MM.1S (cell line): ENCODE measurements at places on chromosomes 2 and 18.

- DNase-seq: no peak
Measured at GRCh38 chr2:24926220-24926601, 6.2 kb upstream of the ADCY3 start.

DNA sequence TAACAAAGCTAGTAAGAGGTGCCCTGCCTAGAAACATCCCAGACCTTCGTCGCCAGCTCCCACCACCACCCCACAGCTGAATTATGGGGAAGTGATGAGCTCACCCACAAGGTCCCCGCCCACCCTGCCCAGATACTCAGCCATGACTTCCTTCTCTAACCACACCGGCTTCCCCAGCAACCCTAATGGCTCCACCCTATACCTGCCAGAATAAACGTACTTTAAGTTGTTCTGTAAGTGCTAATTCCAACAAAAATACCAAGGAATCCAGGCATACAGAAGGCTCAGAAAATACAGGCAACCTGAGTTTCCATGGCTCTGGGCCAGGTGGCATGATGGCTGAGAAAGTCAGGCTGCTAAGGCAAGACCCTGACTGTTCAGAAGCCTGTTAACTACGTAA, 39.1 kb downstream of the TMEM163 start:
- DNase-seq: no peak

- DNase-seq: no peak
Measured at GRCh38 chr2:59868981-59869380, 684.5 kb downstream of the BCL11A start.

GRCh38 chr2:239685556-239685955, 284.7 kb upstream of the HDAC4 start:
- DNase-seq: no peak

GRCh38 chr2:72325592-72326422, 178.1 kb upstream of the CYP26B1 start:
- DNase-seq: peak; percentile 16

- no peak for DNase-seq
Measured at GRCh38 chr18:23884681-23885375, 129.7 kb upstream of the TTC39C start.

GRCh38 chr2:21256006-21256405, 132.2 kb downstream of the TDRD15 start:
- DNase-seq: peak; percentile 8

DNA sequence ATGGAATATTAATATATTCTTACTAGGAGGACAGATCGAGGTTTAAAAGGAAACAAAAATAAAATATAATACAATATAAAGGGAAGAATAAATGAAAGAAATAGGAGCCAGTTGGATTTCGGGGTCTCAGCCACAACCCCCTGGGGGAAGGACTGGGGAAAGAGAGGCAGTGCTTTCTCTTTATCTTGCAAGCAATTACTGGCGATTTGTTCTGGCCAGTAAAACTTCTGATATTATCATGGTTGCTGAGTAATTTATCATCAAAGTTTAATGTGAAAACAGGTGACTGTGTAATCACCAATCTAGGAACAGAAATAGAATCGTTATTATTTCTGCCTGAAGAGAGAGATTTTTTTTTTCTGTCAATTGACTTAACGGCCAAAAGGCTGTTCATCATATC, 917.7 kb upstream of the CELF4 start:
- DNase-seq: no peak

DNA sequence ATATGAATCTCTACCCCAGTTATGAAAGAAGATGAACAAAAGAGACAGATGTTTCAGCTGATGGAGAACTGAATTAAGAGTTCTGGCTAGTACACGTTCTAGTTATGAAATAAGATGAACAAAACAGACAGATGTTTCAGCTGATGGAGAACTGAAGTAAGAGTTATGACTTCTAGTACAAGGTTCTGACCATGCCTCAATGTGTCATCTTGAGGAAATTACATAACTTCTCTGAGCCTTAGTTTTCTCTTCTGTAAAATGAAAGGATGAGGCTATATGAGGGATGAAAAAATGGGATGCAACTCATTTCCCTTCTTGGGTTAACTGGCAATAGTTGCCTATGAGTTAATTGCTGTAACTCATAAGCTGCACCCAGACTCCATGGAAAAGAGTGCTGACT, 92.9 kb upstream of the WDR75 start:
- DNase-seq: peak; percentile 29

- DNase-seq: no peak
Measured at GRCh38 chr2:180021850-180022249, 14.8 kb upstream of the CWC22 start.

GRCh38 chr18:48126240-48126639, 195.8 kb upstream of the SMAD2 start:
- no peak for DNase-seq

GRCh38 chr2:25966531-25967270, 15.6 kb downstream of the KIF3C start:
- DNase-seq: no peak

DNA sequence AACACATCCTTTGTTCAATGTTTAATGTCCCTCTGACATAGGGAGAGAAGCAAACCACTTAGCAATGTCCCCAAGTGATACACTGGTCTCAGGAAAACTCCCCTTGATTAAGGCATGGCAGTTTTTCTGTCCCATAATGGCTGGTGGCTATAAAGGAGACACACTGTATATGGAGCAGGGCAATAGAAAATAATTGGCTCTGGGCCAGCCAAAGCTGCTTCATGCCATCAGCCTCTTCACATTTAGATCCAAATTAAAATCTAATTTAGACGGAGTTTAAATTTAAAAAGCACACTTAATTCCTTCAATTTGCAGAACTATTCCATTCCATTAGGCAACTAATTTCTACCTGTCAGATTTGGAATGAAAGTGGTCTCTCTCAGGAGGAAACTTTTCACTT, 638.1 kb downstream of the DSC3 start:
- DNase-seq: no peak

- no peak for DNase-seq
Measured at GRCh38 chr2:149000158-149000938, 38.2 kb upstream of the LYPD6B start.

DNA sequence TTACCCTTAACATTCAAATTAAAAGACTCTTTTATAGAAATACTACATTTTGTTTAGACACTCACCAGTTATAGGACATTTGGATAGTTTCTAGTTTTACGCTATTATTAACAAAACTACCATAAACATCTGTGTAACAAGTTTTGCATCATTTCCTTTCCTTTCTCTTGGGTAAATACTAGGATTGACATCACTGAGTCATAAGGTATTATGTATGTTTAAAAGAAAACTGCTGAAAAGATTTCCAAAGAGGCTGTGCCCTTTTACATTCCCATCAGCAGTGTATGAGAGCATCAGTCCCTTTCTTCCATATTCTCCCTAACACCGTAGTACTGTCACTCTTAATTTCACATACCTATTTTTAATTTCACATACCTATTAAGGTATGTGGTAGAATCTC, 130.6 kb downstream of the USP34 start:
- DNase-seq: no peak

DNA sequence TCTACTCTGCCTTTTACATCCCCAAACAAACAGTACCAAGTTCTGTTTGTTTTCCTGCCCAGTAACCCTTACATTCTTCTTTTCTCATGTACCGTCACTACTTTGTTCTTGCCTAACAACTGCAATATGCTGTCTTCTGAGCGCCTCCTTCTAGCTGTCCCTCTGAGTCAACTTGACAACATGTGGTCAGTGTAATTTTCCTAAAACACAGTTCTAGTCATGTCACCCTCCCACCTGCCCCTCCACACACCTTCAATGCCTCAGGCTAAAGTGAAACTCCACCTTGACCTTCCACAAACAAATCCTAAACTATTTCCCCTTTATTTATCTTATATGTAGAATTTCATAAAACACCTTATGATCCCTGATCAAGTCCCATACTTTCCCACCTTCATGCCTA, 124.6 kb upstream of the CD302 start:
- DNase-seq: no peak

DNA sequence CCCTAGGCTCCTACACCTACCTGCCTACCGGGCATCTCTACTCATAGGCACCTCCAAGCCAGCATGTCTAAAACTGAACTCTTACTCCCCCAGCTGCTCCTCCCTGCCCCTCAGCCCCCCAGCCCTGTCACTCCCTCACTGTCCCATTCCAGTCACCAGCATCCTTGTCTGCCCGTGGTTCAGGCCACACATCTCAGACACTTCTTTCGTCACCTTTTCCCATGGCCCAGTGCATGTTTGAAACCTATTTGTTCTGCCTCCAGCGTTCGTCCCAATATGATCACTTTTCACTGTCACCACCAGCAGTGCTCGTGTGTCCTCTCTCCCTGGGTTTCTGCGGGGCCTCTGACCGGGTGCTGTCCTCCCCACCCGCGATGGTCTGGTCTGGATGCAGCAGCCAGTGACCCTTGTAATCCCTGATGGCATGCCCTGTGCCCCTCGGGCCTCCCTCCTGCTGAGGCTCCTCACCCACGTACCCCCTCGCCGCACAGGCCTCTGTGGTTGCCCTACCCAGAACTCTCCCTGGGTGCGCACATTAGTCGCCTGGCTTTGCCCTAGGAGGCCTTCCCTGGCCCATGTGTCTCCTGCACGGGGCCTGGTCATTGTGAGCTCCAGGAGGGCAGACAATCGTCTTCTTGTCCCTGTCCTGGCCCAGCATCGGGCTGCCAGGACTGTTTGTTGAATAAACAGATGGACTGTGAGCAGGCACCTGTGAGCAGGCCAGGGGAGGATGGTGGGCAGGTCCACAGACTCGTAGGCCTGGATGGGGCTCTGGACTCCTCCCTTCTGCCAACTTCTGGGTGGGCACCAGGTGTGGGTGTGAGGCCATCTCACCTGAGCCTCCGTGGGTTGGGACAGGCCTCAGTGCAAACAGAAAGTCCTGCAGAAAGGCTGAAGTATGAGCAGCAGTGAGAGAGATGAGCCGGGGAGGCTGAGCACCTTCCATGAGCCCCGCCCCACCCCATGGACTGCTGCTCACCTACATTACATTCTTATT, 15.5 kb downstream of the LDLRAD4 start:
- no peak for DNase-seq

GRCh38 chr2:199814101-199814816, 36.7 kb downstream of the FTCDNL1 start:
- DNase-seq: no peak

DNA sequence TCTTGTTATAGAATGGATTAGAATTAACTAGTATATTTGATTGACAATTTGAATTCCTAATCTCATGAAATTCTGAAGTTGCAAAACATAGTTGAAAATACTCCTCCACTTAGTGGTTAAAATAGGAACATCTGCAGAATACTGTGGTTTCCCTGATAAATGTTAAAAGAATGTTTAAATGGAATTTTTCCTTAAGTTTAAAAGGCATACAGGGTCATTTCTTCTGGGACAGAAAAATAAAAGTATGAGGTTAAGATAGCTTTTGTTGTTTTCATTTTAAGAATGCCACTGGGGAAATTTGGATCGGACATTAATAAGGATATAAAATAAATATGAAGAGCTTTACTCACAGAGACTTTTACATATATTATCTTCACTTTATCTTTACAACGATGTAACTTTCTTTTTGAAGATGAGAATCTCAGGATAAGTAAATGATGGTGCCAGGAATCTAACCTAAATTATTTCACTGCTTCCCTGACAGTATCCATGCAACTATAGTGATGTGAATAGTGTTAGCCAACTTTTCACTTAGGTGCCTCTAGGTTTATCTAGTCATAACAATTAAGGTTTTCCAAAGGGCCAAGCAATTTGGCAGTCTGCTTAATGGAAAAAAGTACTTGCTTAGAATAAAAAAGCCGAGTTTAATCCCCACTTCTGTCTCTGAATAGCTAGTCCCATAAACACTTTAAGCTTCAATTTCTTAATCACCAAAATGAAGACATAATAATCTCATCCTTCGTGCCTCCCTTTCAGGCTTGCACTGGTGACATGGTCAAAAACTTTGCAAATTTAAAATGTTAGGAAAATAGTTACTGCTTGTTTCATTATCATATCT, 151.8 kb upstream of the STK17B start:
- DNase-seq: no peak

DNA sequence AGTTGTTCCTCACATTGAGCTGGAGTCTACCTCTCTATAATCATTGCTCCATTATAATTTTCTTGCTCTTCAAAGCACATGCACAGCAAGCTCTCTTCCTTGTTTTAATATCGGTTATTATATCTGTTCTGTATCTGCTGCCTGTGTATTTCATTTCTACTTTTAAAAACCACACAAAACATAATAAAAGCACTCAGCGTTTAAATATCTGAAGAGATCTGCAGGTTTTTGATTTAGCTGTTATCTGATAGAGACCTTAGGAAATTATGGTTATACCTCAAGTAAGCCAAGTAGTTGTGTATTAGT, 49.0 kb downstream of the SERPINB7 start:
- DNase-seq: no peak

GRCh38 chr2:165434865-165435496, 34.5 kb upstream of the CSRNP3 start:
- no peak for DNase-seq

DNA sequence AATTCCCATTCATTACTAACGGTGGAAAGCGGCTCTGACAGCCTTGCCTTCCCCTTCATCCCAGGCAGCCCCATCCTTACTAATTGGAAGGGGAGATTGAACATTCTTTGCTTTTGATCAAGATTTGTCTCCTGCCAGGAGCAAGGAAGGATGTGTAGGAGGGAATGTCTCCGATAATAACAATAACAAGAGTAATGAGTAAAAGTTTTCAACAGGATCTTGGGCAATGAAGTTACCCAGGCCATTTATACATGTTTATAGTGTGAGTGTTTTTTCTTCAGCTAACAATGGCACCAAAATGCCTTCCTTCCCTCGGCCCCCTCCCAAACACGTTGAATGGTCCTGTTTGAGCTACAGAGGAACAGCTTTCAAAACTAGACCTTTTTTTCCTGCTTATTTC, 83.8 kb downstream of the GATA6 start:
- DNase-seq: no peak

DNA sequence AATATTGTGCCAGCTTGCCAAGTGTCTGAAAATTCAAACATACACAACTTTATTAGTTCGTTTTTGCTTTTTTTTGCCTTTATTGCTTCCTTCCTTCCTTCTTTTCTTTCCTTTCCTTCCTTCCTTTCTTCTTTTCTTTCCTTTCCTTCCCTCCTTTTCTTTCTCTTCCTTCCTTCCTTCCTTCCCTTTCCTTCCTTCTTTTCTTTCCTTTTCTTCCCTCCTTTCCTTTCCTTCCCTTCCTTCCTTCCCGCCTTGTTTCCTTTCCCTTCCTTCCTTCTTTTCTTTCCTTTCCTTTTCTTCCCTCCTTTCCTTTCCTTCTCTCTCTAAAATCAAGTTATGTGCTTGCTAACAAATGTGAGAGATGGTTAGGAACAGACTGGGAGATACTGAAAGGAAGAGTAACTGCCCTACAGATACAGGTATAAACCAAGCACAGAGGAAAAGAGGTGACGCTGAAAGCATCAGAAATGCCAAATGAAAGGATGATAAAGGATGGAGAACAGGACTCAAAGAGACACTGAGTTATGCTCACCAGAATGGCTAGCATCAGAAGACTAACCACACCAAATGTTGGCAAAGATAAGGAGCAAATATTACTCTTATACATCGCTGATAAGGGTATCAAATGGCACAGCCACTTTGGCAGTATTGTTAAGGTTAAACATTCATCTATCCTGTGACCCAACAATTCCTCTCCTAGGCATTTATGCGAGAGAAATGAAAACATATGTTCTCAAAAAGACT, 151.6 kb downstream of the MREG start:
- DNase-seq: no peak
